ENCODE measurements at places on chromosomes 5 and 9.

DNA sequence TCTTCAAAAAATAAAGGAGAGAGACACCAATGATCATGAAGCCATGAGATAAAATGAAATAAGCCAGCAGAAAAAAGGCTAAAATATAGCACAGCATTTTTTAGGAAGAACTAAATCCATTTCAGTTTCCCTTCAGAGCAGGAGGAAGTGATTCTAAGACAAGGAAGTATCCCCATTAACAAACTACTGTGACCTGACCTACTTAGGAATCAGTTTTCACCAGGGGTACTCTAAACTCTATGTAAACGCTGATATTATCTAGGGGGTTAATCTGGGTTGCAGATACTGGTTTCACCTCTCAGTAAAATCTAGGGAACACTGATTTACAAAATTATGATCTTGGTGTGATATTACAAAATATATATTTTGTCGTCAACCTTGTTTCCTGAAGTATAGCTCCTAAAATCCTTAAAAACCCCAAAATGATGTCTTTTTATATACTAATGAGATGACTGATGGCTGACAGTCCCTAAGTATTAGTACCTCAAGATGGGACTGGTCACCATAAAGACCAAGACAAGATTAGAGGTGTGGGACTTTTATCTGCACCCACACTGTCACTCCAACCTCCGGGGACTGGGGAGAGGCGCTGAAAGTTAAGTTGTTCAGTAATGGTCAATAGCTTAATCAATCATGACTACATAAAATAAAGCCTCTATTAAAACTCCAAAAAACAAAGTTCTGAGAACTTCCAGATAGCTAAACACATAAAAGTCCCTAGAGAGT is 2.9 kb upstream of the FNBP1 start:
- DNase-seq, result no peak

- DNase-seq, result no peak
Observed at GRCh38 chr9:34998266-34998665, 8.7 kb downstream of the DNAJB5 start.

DNA sequence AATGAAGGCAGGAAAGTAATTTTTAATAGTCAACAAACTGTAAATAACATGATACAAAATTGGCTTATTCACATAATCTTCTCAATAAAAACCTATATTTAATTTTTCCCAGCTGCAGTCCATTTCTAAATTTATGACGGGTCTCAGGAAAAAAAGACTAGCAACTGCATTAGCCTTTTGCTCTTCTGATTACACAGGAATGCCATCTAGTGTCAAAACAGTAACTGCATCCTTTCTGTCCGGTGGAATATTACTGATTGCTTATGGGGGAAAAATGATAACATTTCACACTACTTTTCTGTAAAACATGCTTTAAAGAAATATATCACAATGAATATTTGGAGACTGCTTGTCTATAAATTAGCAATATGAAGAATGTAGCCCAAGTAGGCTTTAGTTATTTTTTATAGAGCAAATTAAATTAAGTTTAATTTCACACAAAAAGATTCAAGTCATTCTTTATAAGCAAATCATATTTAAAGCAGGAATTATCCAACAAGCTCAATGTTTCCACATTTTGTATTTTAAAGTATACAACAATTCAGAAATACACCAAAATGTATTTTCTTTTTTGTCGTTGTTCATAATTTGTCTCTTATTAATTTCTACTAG is 534.7 kb downstream of the CDH10 start:
- DNase-seq, result no peak

- no peak for DNase-seq
Observed at GRCh38 chr9:78666818-78667414, 370.0 kb downstream of the PSAT1 start.

DNA sequence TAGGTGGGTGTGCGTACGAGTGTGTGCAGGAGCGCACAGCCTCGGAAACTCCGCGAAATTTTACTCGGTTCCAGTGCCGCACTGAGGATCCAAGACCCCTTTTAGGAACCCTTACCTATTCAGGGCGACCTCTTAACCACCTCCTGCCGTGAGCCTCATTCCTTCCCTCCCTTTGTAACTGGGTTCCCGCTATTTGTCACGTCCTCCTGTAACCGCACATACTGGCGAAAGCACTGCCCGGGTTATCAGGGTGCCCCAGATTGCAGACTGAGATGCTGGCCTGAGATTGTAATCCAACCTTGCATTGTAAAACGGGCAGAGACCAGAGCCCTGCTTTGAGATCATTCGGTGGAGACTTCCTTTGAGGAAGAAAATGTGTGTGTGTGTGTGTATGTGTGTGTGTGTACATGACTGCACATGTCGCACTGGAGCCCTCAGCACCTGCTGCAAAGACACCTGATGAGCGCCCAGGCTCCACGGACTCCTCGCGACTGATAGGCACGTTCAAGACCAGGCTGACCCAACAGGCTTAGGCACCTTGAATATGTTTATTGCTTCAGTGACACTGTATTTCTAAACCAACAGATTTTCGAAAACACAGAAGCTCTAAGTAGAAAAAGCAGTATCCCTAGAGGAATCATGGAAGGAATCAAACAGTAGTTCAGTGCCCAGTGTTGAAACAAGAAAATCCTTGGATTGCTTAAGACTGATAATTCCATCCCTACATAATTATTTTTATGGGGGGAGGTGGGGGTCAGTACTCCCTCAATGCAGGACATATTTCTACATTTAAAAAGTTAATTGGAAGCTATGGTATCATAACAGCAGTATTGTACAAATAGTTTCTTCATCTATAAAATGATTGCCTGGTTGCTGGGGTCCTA is 86.5 kb upstream of the TNFAIP8 start:
- DNase-seq, result peak; percentile 53

DNA sequence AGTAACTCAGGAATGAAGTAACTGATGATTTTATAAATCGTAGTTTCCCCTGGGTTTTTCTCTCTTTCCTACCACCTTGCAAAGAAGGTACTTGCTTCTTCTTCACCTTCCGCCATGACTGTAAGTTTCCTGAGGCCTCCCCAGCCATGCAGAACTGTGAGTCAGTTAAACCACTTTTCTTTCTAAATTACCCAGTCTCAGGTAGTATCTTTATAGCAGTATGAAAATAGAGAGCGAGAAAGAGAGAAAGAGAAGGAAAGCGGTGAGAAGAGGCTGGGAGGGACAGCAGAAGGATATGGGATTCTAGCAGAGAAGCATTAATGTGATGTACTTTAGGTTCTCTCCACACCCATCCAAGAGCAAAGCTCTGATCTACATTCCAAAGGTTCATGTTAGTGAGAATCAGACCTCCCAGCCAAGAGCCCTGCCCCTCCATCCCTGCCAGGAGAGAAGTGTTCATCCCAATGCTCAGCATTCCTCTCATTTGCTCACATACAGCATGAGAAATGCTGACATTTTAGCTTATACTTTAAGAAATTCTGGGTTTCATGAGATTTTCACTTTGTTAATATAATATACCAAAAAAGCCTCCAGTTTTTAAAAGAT is 185.0 kb upstream of the PTGER4 start:
- DNase-seq, result no peak

DNA sequence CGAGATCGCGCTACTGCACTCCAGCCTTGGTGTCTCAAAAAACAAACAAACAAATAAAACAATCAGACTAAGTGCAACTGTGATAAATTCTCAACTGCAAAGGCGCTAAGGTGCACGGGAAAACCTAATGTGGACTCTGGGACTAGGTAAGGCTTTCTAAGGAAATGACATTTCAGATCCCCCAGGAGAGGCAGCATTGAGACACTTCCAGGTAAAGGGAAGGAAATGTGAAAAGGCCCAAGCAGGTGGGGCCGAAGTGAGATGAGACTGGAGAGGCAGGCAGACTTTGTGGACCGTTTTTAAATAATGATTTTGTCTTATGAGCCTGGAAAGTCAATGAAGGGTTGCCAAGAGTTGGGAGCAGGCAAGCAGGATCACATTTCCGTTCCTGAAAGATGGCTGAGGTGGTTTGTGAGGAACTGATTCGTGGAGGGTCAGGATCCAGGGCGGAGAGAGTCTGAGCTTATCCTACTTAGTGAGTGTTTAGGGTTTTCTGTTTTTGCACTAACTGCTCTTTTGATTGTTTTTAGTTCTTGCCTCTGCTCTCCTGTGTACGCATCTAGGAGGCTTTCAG is 2.0 kb upstream of the APBA1 start:
- DNase-seq, result no peak

DNA sequence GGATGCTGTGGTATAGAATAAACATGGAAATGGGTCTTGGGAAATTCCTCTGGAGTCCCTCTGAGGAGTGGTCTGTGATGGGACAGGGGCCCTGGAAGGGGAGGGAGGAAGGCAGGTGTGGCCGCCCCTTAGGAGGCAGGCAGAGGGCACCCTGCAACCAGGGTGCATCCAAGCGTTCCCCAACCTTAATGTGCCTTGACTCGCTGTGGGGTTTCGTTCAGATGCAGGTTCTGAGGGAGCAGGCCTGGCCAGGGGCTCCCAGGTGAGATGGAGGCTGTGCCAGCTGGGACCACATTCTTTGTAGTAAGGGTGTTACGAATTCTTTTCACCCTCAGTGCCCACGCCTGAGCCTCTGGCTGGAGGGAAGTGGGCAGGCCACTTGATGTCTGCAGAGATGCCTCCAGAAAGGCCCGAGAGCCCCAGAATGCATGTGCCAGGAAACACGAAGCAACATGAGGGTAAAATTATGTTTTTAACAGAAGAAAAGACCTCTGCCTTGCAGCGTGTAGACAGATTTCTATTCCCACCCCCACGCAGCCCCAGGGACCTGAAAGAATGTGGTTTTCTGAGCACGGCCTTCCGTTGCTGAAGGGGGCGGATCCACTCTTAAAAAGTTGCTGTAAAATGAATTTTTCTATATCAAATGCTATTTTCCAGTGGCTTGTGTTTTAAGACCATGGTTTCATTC is 150.4 kb upstream of the IER5L start:
- no peak for DNase-seq

- peak; percentile 60 for DNase-seq
Observed at GRCh38 chr5:132437604-132438266, 52.8 kb downstream of the IRF1 start.

DNA sequence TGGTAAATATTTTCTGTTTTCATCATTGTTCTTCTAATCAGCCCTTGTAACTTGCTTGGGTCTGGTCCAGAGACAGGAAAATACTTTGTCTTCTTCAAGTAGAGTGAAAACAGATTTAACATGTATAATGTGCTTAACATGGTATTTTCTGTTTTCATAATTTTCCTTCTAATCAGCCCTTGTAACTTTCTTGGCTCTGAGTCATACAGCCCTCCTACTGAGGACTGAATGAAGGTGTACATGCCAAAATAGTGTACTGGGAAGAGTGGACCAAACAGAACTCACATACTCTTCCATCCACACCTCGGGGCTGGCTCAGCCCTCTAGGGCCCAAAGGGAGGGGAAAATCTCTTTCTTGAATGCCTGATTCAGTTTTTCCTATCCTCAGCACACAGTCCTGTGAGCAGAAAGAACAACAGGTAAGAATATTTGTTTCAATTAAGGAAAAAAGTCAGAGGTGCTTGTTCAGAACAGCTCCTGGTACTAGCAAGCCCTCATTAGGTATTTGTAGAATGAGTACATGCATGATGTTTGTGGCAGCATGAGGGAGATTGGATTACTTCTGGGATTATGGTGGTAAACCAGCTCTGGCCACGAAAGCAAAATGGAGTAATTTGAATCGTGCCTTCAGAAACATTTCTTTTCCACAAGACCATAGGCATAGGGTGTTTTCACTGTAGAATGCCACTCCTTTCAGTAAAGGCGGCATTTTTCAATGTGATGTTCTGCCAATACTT is 24.2 kb upstream of the MACIR start:
- no peak for DNase-seq

Data from CD4-positive, alpha-beta T cell treated with Interleukin-2 at 100 ng/mL for 4 hours (primary cell).